Vagina (tissue), 2 donors: ENCODE measurements at places on chromosomes 6 and 20.

DNA sequence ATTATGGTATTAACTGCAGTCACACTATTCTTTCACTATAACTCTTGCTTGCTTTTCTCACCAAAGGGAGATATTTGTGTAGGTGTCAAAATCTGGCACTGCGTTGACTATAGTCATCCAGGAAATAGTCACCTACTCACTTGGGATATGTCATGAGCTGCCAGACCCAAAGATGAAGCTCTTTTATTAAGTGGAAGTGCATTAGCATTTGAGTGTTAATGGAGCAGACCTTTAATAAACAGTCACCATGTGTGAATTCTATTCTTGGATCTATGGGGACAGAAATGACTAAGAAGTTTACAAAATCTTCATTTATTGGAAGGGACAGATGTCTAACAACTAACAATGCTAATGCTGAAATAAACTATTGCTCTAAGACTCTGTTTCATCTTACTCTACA is 130.1 kb upstream of the NEDD9 start:
- DNase-seq, result no peak

- DNase-seq, result no peak
These were observed 77.5 kb downstream of the CDH22 start for GRCh38 chr20:46230801-46231282.

DNA sequence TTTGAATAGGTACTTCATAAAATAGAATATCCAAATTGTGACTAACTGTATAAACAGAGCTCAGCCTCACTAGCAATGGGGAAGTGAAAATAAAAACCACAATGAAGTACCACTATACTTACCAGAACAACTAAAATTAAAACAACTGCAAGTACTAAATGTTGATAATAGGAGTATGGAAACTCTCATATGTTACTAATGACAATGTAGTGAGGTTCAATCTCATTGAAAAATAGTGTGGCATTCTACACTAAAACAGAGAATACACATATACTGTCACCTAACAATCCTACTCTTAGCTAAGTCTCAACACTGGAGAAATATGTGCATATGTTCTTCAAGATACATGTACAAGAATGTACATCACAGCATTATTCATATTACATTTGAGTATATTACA is 132.0 kb upstream of the CARMIL1 start:
- no peak for DNase-seq

GRCh38 chr6:56794421-56794820 is 151.7 kb upstream of the DST start:
- DNase-seq, result no peak

- DNase-seq, result no peak
These were observed 459.9 kb downstream of the TBC1D32 start for GRCh38 chr6:120874422-120874821.
